ENCODE measurements at places on chromosomes 6 and 20.

DNA sequence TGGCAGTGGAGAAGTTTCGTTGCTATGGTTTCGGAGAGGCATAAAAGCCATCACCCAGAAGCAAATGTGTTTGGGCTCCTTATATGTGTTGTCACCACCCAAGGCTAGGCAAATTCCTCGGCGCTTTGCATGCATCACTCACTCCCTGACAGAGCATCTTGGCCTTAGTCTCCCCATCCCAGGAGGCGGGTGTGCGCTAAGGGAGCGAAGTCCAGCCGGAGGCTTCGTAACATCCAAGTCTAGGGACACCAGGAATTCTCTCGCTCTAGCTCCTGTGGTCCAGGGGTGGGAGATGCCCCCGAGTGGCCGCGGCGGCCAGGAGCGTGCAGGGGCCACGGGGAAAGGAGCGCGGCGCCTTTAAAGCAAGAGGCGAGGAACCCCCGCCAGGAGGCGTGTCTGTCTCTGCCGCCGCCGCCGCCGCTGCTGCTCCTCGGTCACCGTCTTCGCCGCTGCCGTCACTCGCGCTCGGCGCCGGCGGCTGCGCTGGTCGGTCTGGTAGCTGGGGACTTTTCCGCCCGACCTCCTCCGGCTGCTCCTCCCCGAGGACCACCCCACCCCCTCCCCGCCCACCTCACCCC, at the start of gene GRIK2:
Gene GRIK2, plus strand, starts transcription at position 458 of the 578 bp plus-strand sequence.
- DNase-seq: peak; percentile 54

DNA sequence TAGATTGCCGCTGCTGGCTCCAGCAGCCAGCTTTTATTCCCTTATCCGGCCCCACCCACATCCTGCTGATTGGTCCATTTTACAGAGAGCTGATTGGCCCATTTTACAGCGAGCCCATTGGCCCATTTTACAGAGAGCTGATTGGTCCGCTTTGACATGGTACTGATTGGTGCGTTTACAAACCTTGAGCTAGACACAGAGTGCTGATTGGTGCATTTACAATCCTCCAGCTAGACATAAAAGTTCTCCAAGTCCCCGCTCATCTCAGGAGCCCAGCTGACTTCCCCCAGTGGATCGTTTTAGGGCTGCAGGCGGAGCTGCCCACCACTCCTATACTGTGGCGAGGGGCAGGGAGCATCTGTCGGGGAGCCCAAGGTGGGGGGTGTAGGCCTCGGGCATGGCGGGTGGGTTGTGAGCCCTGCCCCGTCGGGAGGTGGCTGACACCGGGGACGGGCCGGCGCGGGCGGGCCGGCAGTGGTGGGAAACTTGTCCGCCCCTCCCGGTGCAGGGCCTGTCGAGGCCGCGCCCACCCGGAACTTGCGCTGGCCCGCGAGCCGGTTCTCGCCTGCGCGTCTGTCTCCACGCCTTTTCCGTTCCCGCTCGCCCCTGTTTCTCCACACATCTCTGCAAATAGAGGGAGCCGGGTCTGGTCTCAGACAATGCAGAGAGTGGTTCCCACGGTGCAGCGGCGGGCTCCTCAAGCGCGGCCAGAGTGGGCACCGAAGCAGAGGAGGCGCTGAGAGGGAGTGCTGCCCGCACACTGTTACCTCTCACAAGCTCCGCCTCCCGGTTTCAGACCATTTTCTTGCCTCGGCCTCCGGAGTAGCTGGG, 86.1 kb upstream of the STMND1 start:
- DNase-seq: no peak

DNA sequence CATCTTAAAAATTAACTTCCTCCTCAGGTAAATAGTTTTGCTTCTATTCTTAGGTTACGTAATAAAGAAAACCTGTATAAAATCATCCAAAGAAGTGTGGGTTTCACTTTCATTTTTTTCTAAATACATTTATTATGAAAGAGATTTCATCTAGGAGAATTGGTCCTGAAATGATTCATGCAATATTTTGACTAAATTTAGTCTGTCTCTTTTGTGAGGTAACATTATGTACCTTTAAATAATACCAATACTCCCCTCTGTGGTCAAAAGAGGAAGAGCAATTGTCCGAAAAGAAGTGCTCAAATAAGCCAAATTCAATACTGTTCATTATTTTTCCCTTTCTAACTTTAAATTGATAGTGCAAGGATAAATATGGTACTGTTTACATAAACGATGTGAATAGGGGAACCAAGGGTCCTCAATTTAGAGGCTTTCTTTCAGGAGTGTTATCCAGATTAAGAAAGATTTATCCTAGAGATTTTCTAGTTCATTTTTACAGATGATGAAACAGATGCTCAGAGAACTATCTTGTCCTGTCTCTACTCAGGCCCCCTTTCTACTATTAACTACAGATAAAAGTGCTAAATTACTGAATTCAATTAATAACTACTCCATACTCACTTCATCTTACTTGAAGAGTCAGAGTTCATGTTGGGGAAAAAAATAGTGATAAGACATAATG, 26.2 kb downstream of the CYP39A1 start:
- DNase-seq: peak; percentile 5

GRCh38 chr6:95478941-95479340, 98.4 kb upstream of the MANEA start:
- DNase-seq: no peak

- DNase-seq: no peak
These were observed 99.3 kb downstream of the RPP40 start for GRCh38 chr6:4904461-4905025.

DNA sequence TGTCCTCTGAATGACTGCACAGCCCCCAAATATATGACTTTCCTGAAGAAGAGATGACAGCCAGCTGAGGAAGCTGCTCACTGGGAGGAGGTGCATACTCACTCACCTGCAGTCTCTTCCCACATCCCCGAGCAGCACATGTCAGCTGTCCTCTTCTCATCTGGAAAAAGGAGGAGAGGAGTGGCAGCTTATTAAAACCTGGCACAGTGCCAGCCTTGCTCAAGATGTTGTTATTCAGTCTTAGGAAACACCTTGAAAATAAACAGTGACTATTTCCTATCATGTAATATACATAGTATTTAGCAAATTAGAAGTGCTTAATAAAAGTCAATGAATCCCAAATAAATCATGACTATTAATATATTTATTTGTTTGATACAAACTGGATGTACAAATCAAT, 232.9 kb downstream of the EPM2A start:
- no peak for DNase-seq

GRCh38 chr6:29487131-29487530, 625 bp downstream of the MAS1L start:
- DNase-seq: no peak

DNA sequence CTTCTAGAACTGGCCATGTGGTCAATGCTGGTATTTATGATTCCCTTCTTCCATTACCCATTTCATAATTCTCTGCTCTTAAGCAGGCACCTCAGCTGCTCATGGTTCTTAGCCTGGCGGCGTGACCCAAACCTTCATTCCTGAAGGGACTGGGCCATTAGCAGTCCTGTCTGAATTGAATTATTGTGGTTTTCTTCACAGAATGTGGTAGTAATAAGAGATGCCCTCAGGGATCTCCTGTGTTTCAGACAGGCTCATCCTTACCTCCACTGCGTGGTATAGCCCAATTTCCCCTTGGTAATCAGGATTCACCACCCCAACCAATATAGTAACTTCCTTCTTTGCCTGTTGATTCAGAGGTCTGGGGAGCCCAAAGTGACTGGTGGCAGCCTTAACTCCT, 37.6 kb downstream of the PKIB start:
- DNase-seq: no peak

GRCh38 chr6:129875610-129876520, 14.8 kb upstream of the TMEM244 start:
- DNase-seq: no peak

DNA sequence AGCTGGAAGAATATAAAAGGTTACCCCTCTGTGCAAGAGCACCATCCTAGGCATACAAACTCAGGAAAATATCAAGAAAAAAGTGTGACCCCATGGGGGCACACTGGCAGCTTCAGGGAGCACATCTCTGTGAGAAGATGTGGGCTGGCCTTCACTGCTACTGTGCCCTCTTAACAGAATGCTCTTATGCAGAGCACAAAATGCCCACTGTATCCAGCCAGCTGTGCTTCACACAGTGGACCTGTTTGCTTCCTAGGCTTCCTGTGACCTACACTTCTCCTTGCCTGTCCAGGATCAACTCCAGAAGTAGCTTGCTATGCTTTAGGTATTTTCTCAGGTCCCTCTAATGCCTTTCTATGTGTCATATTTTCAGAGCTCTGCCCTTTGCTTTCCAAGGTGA, 380.2 kb upstream of the MMS22L start:
- DNase-seq: no peak

- DNase-seq: no peak
These were observed 255.9 kb downstream of the ESR1 start for GRCh38 chr6:152063170-152063921.

GRCh38 chr6:148459238-148459637, 116.6 kb downstream of the SASH1 start:
- DNase-seq: no peak

DNA sequence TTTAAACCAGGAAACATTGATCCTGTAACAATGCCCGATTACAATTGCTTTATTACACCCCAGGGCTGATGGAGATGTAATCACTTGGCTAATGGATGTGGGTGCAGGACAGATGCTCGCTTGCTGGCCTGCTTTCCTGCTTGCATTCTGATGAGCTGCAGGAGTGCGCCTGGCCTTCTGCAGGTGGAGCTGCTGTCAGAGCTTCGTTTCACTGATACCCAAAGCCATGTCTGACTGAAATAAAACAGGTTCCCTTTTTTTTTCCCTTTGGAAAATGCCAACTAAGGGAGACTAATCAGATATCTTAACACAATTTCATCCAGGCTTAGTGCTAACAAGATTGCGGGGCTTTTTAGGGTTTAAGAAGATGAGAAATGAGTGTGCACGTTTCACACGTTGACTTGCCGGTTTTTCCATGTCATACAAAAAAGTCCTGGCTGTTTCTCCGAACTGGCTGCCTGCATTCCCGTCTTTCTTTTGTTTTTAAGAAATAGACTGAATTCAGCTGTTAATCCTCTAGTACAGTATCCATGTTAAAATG, 60.7 kb downstream of the VAPB start:
- DNase-seq: no peak

DNA sequence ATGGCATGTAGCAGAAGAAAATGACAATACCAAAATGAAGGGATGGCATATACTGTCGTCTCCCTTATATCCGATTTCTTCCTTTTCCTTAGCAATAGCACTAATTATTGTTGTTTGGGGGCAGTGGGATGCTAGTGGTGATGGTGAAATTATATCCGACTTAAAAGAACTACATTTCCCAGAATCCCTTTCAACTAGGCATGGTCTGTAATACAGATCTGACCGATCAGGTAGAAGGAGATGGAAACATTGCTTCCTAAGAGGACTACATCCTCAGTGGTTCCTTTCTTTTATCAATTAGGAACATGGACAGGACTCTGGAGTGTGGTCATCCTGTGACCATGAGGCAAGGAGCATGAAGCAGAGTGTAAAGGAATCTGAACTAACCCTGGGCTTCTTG, 532.6 kb downstream of the CBLN4 start:
- DNase-seq: no peak

DNA sequence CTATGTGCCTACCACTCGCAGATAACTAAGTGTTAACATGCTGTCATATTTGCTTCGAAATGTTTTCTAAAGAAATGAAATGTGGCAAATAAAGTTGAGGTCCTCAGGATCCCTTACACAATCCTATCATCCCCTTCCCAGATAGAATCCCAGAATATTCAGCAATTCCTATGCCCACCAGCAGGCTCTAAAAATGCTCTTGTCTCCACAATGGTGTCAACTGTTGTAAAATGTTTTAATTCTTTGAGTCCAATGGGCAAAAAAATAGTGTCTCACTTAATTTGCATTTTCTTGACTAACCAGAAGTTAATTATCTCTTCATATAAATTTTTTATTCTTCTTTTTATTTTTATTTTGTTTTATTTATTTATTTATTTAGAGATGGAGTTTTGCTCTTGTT, 103.9 kb upstream of the MAP7 start:
- DNase-seq: no peak

DNA sequence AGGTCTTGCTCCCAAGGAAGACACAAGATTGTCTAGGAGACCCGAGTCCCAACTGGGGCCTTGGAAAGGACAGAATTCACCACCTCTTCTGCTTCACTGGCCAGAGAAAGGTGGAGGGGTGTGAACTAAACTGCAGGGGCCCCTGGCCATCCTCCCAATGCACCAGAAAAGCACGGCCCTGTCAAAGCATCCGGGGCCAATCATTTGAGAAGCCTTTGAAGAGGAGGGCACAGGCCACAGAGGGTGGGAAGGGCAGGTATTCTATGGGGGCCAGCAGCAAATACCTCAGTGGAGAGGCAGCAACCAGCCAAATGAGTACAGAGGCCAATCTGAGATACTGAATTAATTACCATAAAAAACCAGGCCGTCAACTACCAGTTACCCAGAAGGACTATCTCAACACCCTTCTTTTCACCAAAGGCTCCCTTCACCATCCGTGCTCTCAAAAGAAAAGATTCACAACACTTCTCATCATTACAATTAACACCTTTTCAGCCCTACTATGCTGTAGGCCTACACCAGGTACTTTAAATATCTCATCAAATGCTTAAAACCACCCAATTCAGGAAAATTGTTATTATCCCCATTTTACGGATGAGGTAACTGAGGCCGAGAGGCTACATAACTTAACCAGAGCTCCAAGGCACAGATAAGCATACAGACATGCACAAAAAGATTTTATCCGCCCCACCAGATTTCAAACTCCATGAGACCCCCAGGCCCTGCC, 50.7 kb downstream of the TRERF1 start:
- DNase-seq: no peak

- no peak for DNase-seq
These were observed 34.3 kb upstream of the AGPAT4 start for GRCh38 chr6:161308075-161308655.

- no peak for DNase-seq
These were observed 342.3 kb downstream of the C6orf118 start for GRCh38 chr6:164967102-164967501.

DNA sequence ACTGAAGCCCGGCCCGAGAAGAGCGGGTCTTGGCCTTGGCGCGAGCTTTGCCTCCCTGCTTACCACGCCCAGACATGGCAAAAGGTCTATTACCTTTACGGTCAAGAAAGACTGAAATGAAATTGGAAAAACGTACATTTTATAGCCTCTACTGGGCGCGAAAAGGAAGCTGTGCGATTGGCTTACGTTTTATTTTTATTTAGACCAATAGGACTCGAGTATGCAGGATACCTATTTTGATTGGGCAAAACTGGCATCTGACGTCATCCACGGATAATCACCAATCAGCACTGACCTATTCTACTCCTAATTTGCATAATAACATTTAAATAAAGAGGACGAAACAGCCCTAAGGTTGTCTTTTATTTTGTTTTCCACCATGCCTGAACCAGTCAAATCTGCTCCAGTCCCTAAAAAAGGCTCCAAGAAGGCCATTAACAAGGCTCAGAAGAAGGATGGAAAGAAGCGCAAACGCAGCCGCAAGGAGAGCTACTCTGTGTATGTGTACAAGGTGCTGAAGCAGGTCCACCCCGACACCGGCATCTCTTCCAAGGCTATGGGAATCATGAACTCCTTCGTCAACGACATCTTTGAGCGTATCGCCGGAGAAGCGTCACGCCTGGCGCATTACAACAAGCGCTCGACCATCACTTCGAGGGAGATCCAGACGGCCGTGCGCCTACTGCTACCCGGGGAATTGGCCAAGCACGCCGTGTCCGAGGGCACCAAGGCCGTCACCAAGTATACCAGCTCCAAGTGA, 97.4 kb downstream of the OR2B2 start:
- DNase-seq: peak; percentile 91

All from neuronal stem cell (in vitro differentiated cells).